8988T (cell line): ENCODE measurements at places on chromosomes 2 and 18.

GRCh38 chr2:195044801-195045200 lies 612.2 kb upstream of the SLC39A10 start:
- DNase-seq: no peak

GRCh38 chr2:170235860-170236679 lies 58.1 kb downstream of the MYO3B start:
- DNase-seq: no peak

- DNase-seq: no peak
Observed at GRCh38 chr2:78023356-78023755, 501.2 kb upstream of the LRRTM4 start.

DNA sequence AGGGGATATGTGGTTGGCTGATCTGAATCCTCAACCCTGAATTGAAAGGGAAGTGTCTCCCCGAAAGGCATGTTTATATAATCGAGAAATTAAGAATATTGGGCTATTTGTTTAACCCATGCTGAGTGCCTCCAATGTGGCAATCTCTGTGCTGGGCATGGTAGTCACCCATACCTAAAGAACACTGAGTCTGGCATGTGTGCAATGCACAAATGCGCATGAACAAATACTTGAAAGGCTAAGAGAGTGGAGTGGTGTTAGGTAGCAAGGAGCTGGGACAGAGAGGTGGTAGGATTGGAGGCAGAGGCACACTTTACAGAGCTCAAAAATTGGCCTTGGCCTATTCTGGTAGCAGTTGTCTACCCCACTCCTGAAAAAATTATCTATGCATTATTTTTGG lies 645.1 kb upstream of the FAM98A start:
- no peak for DNase-seq
